ENCODE measurements at places on chromosomes 1 and 21.

DNA sequence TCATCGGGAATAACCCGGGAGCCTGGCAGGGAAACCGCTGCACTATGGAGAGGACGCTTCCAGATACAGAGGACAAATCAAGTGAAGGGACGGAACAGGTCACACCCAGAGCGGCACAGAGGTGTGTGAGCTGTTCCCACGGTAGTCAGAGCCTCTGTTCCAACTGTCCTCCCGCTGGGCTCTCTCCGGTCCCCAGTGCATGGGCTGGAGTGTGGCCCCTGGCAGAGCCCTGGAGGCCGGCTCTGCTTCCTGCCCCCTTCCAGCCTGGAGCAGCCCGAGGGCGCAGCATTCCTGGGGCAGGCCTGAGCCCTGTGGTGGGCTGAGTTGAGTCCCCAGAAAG is 11.9 kb upstream of the ZBTB21 start:
- no peak for DNase-seq

- DNase-seq = no peak
Observed at GRCh38 chr1:221188458-221188857, 309.2 kb downstream of the HLX start.

DNA sequence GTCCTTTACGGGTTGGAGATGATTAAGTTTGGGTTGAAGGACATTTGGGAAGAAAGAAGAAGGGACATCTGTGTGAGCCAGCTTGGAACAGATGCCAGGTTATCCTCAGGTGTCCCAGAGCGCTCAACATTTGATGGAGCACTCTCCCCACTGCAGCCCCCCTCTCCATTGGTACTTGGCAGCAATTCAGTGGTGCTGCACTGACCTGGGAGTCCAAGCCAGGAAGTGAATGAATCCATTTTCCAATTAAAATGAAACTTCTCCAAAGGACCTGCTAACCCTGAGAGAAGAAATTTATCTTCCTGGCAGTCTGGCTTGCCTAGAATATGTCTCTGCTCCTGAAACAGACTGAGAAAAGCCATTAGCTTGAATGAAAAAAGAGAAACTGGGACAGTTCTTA is 67.1 kb downstream of the FGGY start:
- DNase-seq = no peak

- DNase-seq = no peak
Observed at GRCh38 chr1:46480959-46481646, 8.5 kb upstream of the DMBX1 start.

DNA sequence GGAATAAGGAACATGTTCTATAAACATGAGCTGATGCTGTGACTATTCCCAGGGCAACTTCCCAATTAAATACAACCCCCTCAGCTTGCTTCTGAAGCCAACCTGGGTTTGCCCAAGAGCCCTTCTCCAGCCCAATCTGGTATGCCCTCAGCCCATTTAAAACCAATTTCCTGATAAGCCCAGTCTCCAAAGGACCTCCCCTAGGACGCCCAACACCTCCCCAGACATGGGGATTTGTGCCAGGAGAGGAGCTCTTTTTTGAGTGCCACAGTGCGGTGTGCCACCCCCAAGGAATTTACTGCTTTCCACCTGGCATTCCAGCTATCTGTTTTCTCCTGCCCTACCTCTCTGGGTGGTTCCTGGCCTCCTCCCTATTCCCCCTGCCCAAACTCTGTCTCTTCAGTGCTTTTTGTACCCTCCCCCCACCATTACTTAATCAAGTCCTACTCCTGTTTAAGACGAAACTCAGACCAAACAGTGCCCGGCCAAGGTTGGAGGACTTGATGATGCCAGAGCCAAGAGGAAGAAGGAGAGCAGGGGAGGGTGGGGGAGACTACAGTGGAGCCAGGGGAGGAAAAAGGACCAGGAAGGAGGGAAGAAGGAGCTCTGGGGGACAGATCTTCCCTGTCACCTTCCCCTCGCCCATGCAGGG is 11.4 kb upstream of the EFNA1 start:
- no peak for DNase-seq
